ENCODE measurements at places on chromosomes 2 and 18. TPM values are rescaled to one million over a fixed set of nuclear protein-coding genes. Genes with fewer than 3 reads are reported as not detected.
A peak's percentile ranks its signal among the peaks of the same experiment; 100 is the strongest.

CYBRD1 gene
- 11.1 TPM for total RNA-seq

- DNase-seq: no peak
These were observed 308.4 kb downstream of the NDUFA10 start for GRCh38 chr2:239716536-239717318.

DNA sequence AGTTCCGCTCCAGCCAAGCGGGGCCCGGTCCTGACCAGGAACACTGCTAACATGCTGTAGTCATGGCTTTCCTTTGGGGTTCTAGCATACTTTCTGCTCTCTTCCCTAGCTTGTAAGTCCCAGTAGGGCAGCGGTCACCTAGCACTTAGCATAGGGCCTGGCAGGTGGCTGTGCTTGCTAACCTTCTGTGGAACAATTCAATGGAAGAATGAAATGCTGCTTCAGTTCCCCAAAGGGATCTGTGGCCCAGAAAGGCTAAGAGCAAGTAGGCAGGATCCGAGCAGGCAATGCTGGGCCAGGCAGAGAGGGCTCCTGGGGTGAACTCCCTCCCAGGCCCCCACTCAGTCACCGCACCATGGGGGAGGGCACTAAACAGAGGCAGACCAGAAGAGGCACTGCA lies 266.8 kb downstream of the CELF4 start:
- no peak for DNase-seq

DNA sequence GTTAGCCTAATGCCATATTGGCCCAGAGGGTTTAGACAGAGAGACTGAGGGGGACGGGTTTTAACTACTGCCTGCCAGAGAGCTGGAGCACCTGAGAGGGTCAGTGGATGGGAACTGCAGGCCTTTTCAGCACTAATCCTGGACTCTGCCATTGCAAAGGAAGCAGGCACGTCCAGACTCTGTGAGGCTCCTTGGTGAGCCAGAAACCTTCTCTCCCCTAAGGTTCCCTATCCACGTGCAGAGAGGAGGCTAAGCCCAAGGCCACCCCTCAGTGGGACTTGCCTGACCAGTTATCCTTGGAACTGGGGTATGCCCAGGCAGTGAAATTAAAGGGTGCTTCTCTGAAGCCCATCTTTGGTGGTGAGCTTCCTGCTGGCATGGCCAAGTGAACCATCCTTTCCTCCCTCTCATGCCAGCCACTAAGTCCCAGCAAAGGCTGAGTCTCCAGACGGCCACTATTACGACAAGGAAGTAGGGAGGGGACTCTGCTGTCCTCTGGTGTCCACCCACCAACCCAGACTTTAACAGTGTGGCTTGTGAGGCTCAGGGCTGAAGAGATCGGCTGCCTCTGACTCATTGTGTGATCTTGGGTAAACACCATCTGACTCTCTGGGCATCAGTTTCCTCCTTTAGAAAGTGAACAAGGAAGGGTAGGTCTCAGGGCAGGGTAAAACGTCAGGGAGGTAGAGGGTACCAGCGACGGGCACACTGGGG lies 3.9 kb upstream of the MLPH start:
- DNase-seq: peak; percentile 45

DNA sequence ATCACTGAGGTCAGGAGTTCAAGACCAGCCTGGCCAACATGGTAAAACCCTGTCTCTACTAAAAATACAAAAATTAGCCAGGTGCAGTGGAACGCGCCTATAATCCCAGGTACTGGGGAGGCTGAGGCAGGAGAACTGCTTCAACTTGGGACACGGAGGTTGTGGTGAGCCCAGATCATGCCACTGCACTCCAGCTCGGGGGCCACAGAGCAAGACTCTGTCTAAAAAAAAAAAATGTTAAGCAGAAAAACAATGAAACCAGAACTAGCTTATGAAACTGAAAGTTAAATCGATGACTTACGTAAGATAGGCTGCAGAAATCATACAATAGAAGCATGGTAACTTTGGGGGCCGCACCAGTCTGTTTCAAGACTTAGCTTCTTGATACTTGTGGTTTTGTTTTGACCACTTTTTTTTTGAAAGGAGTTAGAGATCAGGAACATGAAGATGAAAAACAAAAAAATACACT lies 6.2 kb upstream of the GPR155 start:
- no peak for DNase-seq

WNT10A gene
- not detected for total RNA-seq

MFSD2B gene
- 0.40 TPM for total RNA-seq

DNA sequence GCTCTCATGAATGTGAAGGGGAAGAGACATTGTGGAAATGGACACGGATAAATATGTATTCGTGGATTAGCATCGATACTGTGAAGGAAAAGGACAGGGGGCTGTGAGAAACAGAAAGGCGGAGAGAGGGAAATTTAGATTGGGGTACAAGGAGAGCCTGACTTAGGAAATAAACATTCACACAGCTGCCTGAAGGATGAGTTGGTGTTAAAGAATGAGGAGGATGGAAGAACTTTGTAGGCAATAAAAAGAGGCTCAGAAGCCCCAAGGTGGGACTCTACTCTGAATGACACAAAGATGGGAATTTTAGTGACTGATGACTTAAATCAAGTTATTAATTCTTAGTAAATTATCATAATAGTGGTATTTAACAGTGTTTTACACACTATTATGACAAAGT lies 10.1 kb downstream of the MYO1B start:
- DNase-seq: no peak

DNA sequence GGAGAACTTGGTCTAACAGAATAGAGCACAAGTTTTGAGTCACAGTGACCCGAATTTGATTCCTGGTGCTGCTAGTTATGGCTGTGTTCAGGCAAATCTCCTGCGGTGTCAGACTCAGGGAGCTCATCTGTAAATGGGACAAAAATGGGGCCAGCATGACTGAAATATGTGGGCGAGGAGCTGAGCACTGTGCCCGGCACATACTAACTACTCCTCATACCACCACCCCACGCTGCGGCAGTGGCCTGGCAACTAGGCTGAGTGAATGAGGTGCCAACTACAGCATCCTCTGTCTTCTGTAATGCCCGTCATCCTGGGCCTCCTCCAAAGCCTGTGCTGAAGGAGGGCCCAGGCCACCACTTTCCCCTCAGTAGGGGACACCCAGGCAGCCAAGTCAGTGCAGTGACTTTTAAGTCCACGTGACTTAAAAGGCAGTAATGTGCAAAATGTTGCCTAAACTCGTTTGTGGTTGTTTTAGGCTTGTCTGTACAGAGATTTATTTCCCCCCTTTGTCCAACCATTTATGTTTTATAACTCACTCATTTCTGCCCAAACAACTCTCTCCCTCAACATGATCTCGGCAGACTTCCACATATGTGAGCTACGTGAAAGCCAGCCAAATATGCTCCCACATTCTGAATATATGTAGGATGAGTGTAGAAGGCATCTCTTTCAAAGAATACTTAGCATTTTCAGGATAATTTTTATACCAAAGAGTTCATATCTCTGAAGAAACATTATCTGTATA lies 773.7 kb downstream of the TSN start:
- DNase-seq: no peak

DNA sequence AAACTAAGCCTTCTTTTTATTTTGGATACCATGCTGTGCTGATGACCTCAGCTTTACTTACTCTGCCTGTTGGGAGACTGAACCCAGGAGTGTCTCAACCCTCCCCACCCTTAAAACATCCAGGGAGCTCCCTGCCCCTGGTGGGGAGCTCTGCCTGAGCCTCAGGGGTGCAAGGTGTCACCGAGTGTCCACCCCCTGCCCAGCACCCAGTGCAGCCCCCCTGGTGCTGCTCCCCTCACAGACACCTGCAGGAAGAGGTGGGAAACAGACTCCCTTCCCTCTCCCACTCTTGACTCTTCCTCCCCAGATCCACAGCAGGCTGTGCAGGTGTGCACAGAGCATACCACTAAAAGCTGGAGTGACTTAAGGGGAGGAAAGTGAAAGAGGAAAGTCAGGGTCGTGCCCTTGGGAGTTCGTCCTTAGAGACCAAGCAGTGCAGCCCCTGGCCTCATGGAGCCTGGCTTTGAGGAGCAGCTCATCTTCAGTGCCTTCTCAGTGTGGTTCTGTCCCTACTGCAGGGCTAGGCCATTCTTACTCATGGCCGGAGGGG lies 51.3 kb downstream of the MYO7B start:
- no peak for DNase-seq

- DNase-seq: no peak
These were observed 468.4 kb downstream of the MBD2 start for GRCh38 chr18:53755914-53756609.

KIF1A gene
- 41.1 TPM for total RNA-seq

XPO1 gene
- 681 TPM for total RNA-seq

SLC9A4 gene
- total RNA-seq: not detected

- peak; percentile 93 for DNase-seq
These were observed 48.0 kb upstream of the ATP6V1B1 start for GRCh38 chr2:70887550-70888246.

- DNase-seq: no peak
These were observed 152.3 kb downstream of the USP34 start for GRCh38 chr2:61318553-61318952.

- no peak for DNase-seq
These were observed 28.4 kb upstream of the NEB start for GRCh38 chr2:151762694-151763093.

DNA sequence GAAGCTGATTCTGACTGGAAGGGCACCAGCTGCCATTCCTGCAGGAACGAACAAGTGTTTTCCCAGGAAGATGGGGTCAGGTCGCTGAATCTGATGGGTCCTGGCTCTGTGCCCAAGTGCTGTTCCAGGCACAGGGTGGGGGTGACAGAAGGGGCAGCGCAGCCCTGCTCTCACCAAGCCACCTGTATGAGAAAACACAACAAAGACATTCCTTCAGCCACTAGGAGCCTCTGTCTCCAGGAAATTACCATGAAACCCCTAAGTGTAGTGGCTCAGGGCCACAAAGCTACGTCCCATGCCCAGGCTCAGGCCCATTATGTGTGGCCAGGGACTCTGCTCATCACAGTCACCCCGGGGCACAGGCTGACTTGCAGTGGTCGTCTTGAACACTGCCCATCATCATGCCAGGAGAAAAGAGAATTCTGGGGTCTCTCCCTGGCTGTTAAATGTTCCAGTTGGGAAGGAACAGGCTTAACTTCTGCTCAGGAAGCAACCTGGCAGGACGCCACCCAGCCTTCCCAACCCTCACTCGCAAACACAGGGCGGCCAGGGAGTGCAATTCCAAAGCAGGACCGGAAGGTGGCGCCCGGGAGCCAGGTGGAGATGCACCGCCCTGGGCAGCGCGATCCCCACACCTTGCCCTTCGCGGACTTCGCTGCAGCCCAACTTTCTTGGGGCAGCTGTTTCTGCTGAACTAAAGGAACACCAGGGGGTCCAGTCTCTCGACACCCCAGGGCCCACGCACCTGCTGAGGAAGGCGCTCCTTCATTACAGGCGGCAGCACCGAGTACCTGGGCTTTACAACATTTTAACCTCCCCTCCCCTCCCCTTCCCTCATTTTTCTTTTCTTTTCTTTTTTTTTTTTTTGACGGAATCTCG lies 11.0 kb upstream of the SFTPB start:
- DNase-seq: peak; percentile 72

- DNase-seq: no peak
These were observed 95.9 kb downstream of the FMNL2 start for GRCh38 chr2:152430876-152431275.

DNA sequence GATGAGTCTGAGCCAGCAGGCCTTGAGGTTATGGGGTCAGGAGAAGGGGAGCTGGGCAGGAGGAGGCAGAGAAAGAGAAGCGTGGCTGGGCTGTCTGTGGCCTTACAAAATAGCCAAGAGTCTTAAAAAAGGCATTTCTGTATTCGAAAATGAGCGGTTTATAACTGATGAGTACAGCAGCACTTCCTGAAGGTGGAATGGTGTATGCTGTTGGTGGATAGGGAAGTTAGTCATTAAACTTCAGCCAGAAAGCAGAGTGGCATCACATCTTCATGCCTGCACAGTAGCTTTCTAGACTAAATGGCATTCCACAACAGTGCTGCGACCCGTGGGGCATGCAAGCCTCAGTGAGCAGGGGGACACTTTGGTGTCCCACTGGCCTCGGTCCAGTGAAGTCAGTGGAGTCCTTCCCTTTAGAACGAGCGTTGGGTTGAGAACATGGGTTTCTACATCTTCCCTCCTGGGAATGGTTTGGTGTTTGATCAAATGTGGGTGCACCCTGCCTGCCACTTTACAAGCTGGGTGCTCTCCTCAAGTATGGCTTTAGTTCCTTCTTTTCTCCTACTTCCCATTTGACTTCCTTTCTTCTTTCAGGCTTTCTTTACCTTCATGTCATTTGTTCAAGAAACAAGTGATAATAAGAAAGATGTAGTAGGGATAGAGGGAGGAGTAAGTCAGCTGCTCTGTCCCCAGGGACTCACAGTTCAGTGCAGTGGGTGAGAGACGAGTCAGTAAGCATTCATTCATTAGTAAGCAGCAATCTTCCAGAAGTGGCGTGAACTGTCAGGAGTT lies 96.3 kb downstream of the ARMC9 start:
- DNase-seq: no peak

DNA sequence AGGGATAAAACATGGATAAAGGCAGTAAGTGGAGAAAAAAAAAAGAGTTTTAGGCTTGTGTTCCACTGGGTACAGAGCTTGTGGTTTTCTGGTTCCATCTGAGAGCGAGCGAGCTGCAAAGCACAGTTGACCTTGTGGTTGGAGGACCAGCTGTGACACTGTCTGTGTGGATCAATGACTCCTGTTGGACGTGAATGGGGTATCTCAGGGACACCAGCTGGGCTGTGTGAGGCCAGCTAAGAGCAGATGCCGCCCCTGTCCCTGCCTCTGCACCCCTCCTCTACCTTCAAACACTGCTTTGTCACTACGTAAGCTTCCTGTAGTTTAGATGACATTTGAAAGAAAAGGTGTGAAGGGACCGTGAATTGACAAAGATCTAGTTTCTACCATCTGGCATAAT lies 67.8 kb downstream of the QPCT start:
- no peak for DNase-seq

DNA sequence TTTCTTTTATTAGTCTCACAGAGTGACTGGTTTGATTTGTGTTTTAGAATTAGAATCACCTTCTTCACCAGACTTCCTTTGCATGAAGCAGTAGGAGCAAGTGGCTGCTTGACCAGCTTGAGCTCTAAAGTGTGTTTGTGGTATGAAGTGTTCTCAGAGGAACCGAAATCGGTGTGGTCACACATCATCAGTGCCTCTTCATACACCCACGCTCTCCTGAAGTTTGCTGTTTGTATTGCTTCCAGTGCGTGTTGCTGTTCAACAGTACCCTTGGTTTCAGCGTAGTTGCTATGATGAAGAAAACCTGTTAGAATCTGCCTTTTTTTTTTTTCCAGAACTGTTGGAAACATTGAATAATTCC lies 77.9 kb downstream of the LIMS1 start:
- no peak for DNase-seq

- no peak for DNase-seq
These were observed 11.0 kb upstream of the PTPN2 start for GRCh38 chr18:12895014-12895413.

Data from neural progenitor cell (in vitro differentiated cells).